ENCODE measurements at places on chromosomes 11 and 22. TPM values are rescaled to one million over a fixed set of nuclear protein-coding genes. Genes with fewer than 3 reads are reported as not detected.

DNA sequence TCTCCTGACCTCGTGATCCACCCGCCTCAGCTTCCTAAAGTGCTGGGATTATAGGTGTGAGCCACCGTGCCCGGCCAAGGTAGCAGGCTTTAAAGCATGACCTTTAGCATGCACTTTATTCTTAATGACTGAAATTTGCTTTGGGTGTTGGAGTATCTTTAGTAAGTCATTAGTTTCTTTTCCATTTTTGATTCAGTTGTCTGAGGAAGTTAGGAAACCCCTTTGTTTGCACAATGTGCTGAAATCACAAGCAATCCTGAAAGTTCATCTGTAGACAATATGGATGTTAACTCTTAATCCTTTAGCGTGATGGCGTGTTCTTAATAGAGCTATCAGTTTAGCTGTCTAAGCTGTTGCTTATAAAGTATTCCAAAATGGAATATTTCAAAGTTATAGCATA lies 16.8 kb downstream of the SDHD start:
- H3K36me3 ChIP-seq = no peaks in the 10 kb centered on the region
- H3K4me3 ChIP-seq = no peak overlapping the region
- H3K27me3 ChIP-seq = no peaks in the 10 kb centered on the region
- H3K4me1 ChIP-seq = no peaks in the 10 kb centered on the region

GRCh38 chr11:86698639-86699038 lies 26.2 kb upstream of the ME3 start:
- no peaks in the 10 kb centered on the region for H3K4me1 ChIP-seq
- no peak overlapping the region for H3K27ac ChIP-seq
- no peak for DNase-seq
- no peaks in the 10 kb centered on the region for H3K36me3 ChIP-seq
- peaks cover 30% of the 10 kb centered on the region for H3K27me3 ChIP-seq

- H3K4me1 ChIP-seq = peaks cover 19% of the 10 kb centered on the region
- H3K27ac ChIP-seq = no peak overlapping the region
- peaks cover 7% of the 10 kb centered on the region for H3K27me3 ChIP-seq
- peaks cover 4% of the 10 kb centered on the region for H3K36me3 ChIP-seq
- DNase-seq = no peak
- H3K4me3 ChIP-seq = no peak overlapping the region
Measured at GRCh38 chr11:86588566-86589090, 83.8 kb downstream of the ME3 start.

DNA sequence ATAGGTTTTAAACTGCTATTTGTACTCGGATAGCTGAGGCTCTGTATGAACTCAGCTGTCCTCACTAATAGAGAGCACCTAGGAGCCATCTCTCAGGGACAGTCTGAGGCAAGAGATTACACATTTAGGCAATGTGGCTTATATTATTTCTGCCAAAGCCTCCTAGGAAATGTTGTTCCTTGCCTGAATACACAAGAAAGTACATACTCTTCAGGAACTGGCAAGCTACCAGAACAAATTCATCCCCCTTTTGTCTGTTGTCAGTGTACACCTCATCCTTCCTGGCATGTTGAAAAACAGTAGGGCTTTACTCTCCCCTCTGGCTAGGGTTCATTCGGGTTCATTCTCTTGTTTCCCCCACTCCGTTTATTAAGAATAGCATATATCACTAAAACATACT lies 615.9 kb upstream of the FAT3 start:
- no peaks in the 10 kb centered on the region for H3K36me3 ChIP-seq
- no peak for DNase-seq
- H3K4me1 ChIP-seq = no peaks in the 10 kb centered on the region
- H3K27me3 ChIP-seq = no peaks in the 10 kb centered on the region

GRCh38 chr11:134994431-134994830 lies 582.4 kb upstream of the B3GAT1 start:
- no peak overlapping the region for H3K27ac ChIP-seq
- no peak for DNase-seq
- H3K36me3 ChIP-seq = no peaks in the 10 kb centered on the region

DNA sequence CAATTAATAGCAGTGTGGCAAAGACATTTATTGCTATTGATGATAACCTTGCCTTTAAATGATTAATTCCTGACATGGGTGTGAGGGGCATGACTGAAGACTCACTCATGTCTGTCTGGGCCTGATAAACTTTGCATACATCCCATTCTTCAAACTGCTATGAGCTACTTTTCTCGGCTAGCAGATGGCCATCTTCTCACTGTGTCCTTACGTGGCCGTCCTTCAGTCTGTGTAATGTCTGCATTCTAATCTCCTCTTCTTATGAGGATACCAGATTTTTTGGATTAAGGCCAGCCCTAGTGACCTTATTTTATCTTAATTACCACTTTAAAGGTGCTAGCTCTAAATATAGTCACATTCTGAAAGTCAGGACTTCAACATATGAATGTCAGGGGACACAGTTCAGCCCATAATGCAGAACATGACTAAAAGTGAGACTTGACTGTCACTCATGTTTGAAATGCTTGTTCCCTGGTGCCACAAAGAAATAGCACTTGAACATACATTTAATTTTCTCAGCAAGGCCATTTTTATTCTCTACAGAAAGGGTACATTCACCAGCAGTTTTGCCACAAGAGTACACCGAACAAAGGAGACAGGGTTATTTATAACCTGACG lies 32.3 kb downstream of the OR10A6 start:
- peaks cover 21% of the 10 kb centered on the region for H3K27me3 ChIP-seq
- no peaks in the 10 kb centered on the region for H3K4me1 ChIP-seq
- no peak overlapping the region for H3K4me3 ChIP-seq
- H3K27ac ChIP-seq = no peak overlapping the region
- H3K36me3 ChIP-seq = no peaks in the 10 kb centered on the region
- DNase-seq = no peak

- peaks cover 25% of the 10 kb centered on the region for H3K27me3 ChIP-seq
- H3K27ac ChIP-seq = no peak overlapping the region
- no peak for DNase-seq
- H3K36me3 ChIP-seq = no peaks in the 10 kb centered on the region
- no peak overlapping the region for H3K4me3 ChIP-seq
Measured at GRCh38 chr22:36999463-36999862, 19.8 kb downstream of the TST start.

DNA sequence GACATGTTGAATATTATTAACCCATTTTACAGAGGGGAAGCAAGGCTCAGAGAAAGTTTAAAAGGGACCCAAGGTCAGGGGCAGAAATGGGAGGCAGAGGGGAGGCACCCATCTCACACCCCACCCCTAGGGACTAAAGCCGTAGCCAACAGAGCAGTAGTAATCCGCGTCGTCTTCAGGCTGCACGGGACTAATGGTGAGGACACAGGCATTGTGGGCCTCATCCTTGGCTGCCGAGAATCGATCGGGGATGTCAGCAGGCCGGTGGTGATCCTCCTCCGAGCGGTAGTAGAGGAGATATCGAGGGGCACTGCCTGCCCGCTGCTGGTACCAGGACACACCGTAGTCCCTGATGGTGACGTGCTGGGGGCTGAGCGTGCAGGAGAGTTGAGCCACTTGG lies 1.5 kb downstream of the VPREB3 start:
- H3K27me3 ChIP-seq = no peaks in the 10 kb centered on the region
- H3K36me3 ChIP-seq = no peaks in the 10 kb centered on the region
- peak overlapping the region; percentile 78 for H3K4me3 ChIP-seq
- H3K4me1 ChIP-seq = peaks cover 21% of the 10 kb centered on the region
- H3K27ac ChIP-seq = no peak overlapping the region
- no peak for DNase-seq

DNA sequence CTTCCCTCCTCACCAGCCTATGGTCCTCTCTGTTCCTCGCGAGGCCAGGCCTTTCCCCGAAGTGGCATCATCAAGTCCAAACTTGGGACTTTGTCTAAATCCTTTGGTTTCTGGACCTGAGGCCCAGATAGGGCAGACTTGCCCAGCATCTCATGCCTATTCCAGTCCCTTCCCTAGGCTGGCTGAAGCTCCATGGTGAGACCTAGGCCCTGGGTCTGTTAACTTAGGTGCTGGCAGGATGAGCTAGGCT lies 11.5 kb downstream of the RELA start:
- peak overlapping the region; percentile 66 for H3K4me3 ChIP-seq
- H3K27me3 ChIP-seq = no peaks in the 10 kb centered on the region
- peak overlapping the region; percentile 63 for H3K27ac ChIP-seq
- H3K4me1 ChIP-seq = peaks cover 32% of the 10 kb centered on the region

DNA sequence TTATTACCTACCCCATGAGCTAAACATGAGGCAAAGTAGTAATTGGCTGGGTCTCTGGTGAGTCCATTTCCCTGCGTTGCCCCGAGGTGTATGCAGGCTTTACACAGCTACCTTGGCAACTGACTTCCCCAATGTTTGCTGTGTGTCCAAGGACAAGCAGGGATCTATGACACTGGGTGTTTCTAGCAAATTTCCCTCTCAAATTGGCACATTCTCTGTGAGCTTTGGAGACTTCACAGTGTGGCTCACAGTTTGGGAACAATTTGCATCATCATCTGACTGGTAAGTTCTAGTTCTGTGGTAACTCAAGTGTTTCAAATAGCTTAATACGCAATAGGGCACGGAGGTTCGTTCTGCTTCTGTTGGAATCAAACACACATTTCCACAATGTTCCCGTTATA lies 12.5 kb downstream of the NNMT start:
- H3K36me3 ChIP-seq = no peaks in the 10 kb centered on the region
- no peak overlapping the region for H3K4me3 ChIP-seq
- no peaks in the 10 kb centered on the region for H3K4me1 ChIP-seq
- DNase-seq = no peak
- H3K27me3 ChIP-seq = peaks cover 49% of the 10 kb centered on the region

DNA sequence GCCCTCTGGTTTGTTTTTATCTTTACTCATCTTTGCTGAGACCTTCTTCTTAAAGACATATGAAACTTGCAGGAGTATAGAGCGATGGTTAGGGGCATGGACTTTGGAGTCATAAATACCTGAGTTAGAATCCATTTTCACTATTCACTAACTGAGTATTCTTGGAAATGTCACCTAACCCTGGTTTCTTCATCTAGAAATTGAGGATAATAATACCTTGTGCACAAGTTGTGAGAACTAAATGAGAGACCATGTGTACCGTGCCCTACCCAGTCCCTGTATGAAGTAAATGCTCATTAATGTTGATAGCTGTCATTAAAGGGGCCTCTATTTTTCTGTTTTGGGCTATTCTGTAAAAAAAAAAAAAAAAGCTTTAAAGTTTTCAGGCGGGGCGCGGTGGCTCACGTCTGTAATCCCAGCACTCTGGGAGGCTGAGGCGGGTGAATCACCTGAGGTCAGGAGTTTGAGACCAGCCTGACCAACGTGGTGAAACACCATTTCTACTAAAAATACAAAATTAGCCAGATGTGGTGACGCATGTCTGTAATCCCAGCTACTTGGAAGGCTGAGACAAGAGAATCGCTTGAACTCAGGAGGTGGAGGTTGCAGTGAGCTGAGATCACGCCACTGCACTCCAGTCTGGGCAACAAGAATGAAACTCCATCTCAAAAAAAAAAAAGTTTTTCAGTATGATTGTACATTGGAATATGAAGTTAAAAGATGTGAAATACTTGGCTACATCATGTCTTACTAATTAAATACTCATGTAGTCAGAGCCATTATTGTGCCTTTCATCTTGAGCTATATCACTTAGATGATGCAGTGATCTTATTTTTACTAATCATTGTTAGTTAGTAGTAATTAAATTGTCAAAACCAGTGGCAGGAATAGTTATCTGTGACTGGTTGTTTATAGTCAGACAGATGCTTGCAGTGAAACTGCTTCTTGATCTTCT lies 95.0 kb downstream of the AMOTL1 start:
- DNase-seq = no peak
- no peak overlapping the region for H3K4me3 ChIP-seq
- H3K27me3 ChIP-seq = no peaks in the 10 kb centered on the region
- no peaks in the 10 kb centered on the region for H3K36me3 ChIP-seq
- H3K4me1 ChIP-seq = peaks cover 7% of the 10 kb centered on the region

DNA sequence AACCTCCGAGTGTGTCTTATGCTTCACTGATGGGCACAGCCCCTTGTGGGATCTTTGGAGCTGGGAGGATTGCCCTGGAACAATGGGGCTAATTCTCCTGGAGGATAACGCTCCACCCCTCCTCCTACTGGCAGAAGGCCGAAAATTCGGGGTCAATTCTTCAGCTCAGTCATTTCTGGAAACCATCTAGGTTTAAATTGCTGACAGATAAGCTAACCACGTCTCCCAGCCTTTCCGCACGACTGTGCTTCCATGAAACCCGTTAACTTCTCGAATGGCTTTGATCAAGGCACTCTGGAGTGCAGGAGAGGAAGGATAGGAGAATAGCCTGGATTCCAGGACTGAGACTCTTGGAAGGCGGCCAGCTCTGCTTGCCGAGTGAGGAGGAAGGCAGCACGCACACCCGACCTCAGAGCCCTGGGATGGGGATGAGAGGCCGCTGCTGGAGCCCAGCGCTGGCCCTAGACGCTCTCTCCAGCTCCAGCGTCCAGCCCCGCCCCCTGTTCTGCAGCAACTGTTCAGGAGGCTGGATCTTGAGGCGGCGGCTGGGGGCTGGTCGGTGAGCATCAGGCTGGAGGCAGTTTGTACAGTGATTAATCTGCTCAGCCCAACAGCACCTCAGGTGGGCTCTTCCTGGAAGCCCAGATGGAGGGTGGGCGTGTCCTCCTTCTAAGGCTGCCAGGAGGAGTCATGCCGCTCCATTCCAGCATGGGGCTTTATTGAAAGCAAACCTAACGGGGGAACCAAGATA lies 176.7 kb upstream of the NCAM1 start:
- no peaks in the 10 kb centered on the region for H3K36me3 ChIP-seq
- no peak overlapping the region for H3K4me3 ChIP-seq
- H3K27ac ChIP-seq = no peak overlapping the region

DNA sequence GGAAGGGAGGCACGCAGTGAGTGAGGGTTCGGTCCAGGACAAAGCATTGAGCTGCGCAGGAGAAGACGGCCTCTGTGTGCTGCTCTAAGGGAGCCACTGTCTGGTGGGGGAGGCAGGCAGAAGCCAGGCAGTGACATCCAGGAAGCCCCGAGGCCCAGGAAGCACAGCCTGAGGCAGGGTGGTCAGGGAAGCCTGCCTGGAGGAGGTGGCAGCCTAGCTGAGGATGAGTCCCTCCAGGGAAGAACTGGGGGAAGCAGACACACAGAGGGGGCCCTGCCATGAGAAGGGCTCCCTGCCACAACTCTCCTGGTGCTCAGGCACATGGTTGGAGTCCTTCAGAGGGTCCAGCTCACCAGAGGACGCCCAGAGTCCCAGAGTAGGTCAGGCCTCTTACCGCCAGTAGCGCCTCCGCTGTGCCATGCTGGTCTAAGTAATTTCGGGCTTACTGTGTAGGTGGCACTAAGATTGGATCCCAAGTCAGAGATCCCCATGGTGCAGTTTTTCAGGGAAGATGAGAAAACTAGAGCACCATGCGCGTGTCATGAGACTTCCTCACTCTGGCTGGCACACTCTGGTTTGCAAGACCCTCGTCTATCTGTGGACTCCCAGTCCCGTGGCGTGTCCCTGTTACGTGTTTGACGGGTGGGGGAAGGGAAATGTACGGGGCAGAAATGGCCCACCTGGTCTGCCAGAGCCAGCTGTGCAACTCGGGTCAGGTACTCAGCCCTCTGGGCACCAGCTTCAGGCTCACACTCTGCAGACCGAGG lies 887.2 kb downstream of the BRD1 start:
- peak; percentile 8 for DNase-seq
- no peaks in the 10 kb centered on the region for H3K4me1 ChIP-seq
- no peak overlapping the region for H3K4me3 ChIP-seq
- no peak overlapping the region for H3K27ac ChIP-seq
- no peaks in the 10 kb centered on the region for H3K36me3 ChIP-seq
- no peaks in the 10 kb centered on the region for H3K27me3 ChIP-seq

The DCHS1 gene
- total RNA-seq = 0.32 TPM

The TRMT2A gene
- total RNA-seq = 140 TPM

The ABTB2 gene
- 3.8 TPM for total RNA-seq

The LRRC56 gene
- 1.7 TPM for total RNA-seq

The OR5T1 gene
- total RNA-seq = not detected

The THRSP gene
- not detected for total RNA-seq

The OR8D1 gene
- not detected for total RNA-seq
